ENCODE measurements at places on chromosomes 16 and 17.

GRCh38 chr16:11412175-11412904, 67.1 kb downstream of the RMI2 start:
- DNase-seq, result no peak

GRCh38 chr17:75566834-75567233, 20.8 kb upstream of the MYO15B start:
- no peak for DNase-seq

GRCh38 chr17:44221084-44221861, 1.8 kb upstream of the UBTF start:
- peak; percentile 48 for DNase-seq

DNA sequence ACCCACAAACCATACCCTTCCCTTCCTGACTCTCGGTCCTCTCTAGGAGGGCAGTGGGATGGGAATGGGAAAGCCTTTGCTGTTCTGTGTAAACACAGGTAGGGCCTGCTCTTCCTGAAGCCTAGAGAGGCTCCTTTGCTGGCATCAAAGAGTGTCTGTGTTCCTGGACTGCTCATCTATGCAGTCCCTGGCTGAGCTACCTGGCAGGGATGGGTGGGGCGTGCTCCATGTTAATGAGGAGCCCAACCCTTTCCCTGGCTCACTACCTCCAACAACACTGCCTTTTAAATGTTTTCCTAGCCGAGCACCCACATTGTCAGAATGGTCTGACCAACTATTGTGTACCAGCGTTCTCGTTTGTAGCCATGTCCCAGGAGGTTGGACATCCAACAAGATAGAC, 26.6 kb upstream of the NAGLU start:
- DNase-seq, result no peak

GRCh38 chr16:35639233-35640205, 2180.1 kb downstream of the TP53TG3F start:
- DNase-seq, result no peak

DNA sequence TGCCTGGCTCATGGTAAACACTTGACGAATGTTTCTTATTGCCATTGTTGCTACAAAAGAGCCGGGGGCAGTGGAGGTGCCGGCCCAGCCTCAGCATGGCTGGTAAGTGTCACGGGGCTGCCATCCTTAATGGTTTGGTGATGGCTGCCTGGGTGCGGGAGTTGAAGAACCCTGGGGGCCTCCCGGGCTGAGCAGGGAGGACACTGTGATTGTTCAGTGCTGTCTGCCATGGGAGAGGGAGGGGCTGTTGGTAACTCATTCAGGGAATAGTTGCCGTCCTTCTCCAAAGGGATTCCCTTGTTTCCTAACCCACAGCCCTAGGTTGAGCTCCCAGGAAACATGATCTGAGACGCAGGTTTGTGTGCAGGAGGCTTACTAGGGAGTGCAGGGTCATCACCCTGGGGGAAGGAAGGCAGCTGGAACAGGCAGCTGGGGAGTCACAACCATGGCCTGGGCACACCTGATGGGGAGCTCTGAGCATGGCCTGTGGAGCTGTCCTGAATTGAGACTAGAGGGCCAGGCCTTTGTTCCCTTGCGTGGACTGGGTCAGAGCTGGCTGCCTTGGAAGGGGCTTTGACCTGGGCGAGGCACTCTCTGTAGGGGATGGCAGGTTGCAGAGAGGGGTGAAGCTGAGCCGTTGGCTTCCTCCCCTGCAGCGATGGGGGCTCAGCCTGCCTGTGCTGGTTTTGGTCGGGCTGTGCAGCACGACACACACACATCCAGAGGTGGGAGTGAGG, 85.7 kb downstream of the PLCG2 start:
- no peak for DNase-seq

DNA sequence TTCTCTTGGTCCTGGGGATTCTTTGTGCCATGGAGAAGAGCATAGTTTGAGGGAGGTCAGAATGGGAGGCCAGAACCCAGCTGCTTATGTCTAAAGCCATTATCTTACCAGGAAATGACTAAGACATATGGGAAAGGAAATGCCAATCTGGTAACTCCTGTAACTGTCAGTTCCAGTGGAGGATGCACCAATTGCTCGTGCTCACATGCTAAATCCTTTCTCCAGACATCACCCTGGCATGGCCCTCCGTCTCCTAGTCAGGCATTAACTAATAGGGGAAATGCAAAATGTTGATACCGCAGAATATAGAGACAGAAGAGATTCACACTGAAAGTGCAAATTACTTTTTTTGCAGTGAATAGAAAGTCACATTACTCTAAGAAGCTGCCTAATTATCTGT, 255.6 kb upstream of the HSBP1 start:
- DNase-seq, result no peak

- no peak for DNase-seq
These were observed 17.4 kb downstream of the CTCF start for GRCh38 chr16:67579686-67580085.

DNA sequence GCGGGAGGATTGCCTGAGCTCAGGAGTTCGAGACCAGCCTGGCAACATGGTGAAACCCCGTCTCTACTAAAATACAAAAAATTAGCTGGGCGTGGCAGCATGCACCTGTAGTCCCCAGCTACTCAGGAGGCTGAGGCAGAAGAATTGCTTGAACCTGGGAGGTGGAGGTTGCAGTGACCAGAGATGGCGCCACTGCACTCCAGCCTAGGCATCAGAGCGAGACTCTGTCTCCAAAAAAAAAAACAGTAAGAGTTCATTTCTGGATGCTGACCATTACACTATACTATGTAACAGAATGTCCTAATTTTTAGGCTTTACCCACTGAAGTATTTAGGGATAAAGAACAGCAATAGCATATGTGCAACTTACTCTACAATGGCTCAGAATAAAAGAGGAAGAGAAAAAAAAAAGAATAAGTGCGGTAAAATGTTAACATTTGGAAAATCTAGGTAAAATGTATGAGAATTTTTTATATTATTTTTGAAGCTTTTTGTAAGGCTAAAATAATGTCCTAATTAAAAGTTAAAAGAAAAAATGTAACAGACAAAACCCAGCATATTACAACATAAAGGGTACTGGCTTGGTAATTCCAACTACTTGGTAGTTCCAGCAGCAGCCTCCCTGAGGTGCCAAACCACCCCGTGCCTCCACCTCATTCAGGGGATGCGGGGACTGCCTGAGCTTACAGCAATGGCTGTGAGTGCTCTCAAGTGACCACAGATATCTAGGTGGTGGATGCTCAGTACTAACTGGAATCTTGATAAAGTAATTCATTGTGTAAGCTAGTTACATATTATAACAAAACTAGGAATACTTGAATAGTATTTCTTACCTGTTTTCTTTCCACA, 10.9 kb downstream of the COPS3 start:
- DNase-seq, result no peak

- no peak for DNase-seq
These were observed 19.1 kb upstream of the CD79B start for GRCh38 chr17:63950940-63951907.

DNA sequence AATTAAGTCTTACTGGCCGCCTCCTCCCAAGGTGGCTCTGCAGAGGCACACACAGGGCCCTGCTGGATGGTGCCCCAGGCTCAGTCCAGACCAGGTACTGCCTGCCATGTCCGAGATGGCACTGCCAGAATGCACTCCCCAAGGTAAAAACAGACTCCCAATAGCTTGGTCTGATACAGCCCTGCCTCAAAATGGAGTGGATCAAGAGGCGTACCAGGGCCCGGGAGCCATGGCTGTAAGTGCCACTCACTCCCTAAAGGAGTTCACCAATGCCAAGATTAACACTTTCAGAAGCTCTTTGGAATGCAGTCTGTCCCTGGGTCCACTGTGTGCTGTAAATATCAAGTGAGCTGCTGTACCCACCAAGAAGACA, 576 bp upstream of the MYO18A start:
- DNase-seq, result no peak

DNA sequence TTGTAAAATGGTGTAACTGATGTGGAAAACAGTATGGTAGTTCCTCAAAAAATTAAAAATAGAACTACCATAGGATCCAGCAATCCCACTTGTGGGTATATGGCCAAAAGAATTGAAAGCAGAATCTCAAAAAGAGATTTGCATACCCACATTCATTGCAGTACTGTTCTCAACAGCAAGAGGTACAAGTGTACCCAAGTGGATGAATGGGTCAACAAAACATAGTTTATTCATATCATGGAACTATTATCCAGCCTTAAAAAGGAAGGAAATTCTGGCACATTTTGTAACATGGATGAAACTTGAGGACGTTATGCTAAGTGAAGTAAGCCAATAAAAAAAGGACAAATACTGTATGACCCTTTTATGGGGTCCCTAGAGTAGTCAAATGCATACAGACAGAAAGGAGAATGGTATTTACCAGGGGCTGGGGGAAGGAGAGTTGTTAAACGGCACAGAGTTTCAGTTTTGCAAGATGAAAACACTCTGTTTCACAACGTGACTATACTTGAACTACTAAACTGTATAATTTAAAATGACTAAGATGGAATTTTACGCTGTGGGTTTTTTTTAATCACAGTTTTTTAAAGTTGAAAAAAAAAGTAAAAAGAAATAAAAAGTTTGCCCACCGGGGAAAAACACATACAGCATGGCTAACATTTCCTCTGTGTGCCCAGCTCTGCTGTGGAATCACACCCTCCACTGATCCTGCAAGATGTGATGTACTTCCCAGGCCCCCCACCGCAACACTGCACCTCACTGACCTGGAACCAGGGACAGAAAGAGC, 6.1 kb downstream of the TVP23A start:
- no peak for DNase-seq

DNA sequence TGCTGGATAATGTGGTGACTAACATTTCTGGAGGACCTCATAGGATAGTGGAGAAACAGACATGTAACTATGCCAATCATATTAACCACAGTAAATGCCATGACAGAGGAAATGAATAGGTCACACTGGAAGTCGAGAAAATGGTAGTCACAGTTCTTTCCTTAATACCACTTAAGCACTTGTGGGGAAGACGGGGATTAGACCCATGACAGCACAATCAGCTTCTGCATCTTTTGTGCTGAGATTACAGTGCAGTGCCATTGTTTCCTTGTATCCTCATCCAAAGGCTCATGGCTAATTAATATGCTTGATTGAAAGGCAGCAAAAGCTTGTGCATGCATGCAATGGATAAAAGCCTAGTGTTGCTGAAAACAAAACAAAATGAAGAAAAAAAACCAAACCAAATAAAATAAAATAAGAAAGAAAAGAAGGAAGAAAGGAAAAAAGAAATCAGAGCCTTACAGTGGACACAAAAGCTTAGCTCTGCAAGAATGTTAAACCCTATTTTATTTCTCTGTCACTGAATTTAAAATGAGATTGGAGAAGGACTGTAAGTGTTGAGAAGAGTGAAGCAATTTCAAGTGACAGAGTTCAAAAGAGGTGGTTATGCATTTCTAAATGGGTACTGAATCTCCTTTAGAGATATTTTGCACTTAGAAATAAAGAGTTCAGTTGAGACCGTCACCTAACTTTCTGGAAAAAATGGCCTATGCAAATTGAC, 1011.9 kb downstream of the CDH8 start:
- no peak for DNase-seq

All from T-helper 17 cell (primary cell).